ENCODE measurements at places on chromosomes 6 and 20. TPM values are rescaled to one million over a fixed set of nuclear protein-coding genes. Genes with fewer than 3 reads are reported as not detected.

- DNase-seq, result no peak
These were observed 707.0 kb downstream of the EPM2A start for GRCh38 chr6:145028144-145028818.

DNA sequence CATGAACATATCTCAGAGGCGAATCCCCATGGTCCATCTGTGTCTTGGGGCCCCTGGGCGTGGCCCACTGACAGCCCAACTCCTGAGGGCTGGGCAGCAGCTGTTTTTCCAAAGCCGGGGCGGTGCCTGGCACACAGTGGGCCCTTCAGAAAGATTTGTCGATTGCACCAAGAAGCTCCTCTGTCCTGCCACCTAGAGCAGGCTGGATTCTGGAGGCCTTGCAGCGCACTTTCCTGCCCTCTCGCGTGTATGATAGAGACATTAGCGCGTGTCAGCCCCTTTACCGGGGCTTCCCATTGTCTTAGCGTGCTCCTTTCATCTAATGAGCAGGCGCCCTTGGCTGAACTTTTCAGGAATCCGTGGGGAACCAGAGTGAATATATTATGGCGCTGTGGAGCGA, 45.4 kb downstream of the CDH4 start:
- DNase-seq, result no peak

DNA sequence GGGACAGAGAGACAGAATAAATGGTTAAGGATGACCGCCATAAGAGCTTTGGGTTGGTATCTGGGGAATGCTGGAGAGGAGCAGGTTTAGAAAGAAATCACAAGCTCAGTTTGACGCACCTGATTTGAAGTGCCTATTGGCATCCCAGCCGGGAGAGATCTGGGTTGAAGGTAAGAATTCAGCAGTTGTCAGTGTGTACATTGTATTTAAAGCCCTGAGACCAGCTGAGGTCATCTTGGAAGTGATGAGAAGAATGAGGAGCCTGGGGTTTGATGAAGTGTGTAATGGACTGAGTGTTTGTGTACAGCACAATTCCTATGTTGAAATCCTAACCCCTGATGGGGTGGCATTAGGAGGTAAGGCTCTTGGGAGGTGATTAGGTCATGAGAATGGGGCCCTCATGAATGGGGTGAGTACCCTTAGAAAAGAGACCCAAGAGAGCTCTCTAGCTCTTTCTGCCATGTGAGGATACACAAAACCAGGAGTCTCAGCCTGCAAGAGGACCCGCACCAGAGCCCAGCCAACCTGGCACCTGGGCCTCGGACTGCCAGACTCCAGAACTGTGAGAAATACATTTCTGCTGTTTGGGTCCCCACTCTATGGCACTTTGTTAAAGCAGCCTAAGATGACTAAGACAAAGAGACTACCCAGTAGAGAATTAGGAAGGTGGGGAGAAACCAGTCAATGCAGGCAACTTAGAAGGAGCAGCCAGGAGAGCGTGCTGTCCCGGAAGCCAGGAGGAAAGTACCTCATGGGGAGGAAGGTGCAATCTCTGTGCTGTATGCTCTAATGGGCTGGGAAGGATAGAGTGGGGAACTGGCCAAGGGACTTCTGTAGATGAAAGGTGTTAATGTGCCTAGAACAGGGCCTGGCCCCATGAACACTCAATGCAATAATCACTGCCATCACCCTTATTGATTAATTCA, 133.7 kb upstream of the SLC24A3 start:
- DNase-seq, result no peak

GRCh38 chr6:132101535-132101934, 150.4 kb upstream of the CCN2 start:
- DNase-seq, result no peak

GRCh38 chr6:37137201-37138090, 32.5 kb upstream of the PIM1 start:
- no peak for DNase-seq

GRCh38 chr20:56098981-56099500, 93.7 kb upstream of the CBLN4 start:
- DNase-seq, result no peak

DNA sequence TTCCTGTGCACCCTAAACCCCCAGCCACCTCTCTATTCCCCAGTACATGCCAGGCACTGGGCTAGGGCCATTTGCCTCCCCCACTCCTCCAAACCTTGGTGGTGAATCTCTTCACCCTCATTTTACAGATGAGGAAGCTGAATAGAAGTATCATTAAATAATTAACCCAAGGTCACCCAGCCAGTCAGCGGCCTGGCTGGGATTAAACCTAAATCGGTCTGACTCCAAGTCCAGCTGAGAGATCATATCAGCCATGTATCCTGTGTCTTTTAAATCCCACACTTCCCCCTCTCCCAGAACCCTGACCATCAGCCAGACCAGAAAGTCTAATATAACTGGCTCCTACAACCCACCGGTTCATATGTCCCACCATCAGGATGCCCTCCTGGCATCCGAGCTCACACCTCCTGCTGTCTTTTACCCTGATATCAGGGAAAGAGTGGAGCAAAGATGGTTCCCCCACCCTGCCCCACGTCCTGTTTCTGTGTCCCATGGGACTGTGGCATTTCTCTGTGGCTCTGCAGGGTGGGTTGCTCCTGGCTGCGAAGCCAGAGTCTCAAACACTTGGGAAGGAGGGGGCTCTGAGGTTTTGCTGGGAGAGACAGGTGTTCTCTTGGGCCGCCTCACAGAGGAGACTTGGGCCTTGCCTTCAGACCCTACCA, 145.3 kb downstream of the VEGFA start:
- DNase-seq, result no peak

DNA sequence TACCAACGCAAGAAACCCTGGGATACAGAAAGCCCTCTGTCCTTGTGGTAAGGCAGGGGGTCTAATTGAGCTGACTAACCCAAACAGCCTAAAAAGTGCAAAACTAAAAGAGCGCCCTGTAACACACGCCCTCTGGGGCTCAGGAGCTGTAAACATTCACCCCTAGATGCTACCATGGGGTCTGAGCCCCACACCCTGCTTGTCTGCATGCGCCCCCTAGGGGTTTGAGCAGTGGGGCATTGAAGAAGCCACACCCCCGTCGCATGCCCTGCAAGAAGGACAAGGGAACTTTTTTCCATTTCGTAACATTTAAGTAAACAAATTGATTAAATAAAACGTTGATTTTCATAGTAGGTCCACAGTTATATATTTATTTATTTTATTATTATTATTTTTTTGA, 616.9 kb upstream of the MAN1A1 start:
- no peak for DNase-seq

GRCh38 chr6:28860581-28860980, 63.2 kb downstream of the TRIM27 start:
- no peak for DNase-seq

- no peak for DNase-seq
These were observed 437.5 kb upstream of the RGS17 start for GRCh38 chr6:153568628-153569027.

DNA sequence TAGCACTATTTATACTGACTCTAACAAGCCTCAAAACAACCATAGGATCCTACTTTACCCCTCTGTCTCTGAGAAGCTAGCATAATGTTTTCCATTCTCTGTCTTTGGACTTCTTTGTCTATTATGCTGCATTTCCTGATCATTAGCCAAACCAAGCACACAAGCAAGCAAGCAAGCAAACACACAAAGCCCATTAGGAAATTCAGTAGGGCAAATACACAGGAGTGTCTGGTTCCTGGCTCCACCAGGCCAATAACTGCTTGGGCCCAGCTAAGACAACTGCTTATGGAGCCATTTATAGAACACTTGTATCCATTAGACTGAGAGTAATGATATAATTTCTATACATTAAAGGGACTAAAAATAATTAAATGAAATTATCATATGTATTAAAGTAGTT, 952.9 kb upstream of the EPHA7 start:
- no peak for DNase-seq

GRCh38 chr6:39815356-39815755, 23.2 kb downstream of the DAAM2 start:
- no peak for DNase-seq

DNA sequence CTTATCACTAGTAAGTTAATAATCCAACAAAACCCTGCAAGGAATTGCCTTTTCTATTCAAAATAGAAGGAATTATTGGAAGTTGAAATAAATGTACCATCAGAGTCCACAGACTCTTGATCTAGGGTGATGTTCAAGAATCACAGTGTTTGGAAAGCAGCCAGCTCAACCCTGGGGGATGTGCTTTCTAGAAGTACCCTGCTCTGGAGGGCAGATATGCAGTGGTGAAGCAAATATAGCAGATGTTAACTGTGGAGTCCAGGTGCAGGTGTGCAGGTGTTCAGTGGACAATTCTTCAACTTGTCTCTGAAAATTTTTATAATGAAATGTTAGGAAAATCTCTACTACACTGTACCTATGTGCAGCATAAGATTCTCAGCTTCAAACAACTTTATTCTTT, 9.1 kb upstream of the INSM1 start:
- no peak for DNase-seq

The CNR1 gene
- 36.9 TPM for total RNA-seq

The MAPK13 gene
- total RNA-seq, result 10.9 TPM

The MAP7 gene
- 4.6 TPM for total RNA-seq

The MEP1A gene
- not detected for total RNA-seq

The MRAP2 gene
- total RNA-seq, result 0.19 TPM

The SLC12A5 gene
- not detected for total RNA-seq

The ARMC2 gene
- total RNA-seq, result 5.6 TPM

Measured in omental fat pad (tissue), 4 donors.